T-helper 2 cell treated with Interferon-gamma antibody and Interleukin-4, amounts not matched to agents 5 μg/mL and 100 μg/mL, for 36 hours (primary cell): ENCODE measurements at places on chromosomes 16 and 17.
A peak's percentile ranks its signal among the peaks of the same experiment; 100 is the strongest.

DNA sequence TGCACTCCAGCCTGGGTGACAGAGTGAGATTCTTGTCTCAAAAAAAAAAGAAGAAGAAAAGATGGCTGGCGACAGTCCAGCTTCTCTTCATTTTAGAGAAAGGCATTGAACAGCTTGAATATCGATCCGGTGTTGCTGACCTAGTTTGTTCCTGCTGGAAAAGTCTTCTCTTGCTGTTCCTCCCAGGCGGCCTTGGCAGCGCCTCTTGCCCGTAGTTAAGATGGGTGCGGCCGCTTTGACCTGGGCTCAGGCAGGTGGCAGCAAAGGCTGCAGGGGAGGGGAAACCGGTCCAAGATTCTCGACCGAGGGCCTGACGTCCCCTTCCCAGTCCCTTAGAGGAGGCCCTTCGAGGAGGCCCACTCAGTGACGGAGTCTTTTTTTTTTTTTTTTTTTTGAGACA lies 3.8 kb upstream of the ZNF764 start:
- no peak for DNase-seq

DNA sequence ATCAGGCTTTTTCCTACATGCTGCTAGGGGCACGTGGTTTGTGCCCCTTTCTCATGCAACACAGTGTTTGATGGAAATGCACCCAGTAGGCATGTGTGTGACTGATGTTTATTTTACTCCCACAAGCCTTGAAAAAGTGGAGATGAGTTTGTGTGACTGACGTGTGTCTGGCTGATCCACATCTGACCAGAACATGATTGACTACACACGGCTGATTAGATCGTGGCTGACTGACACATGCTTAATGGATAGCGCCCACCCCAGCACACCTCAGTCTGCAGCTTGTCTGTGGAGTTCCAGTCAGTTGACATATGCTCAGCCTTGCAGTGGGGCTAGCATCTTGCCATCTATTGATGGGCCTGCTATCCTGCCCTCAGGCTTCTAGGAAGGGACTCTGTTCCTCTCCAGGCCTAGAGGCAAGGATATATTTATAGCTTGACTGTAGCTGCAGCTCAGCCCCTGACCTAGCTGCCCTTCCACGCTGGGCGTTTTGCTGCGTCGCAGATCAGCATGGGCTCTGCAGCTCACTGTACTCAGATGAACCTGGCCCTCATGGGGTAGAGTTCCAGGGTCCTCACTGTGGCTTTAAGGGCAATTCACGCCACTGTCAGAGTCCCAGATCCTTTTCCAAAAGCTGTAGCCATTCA lies 112.3 kb downstream of the HS3ST2 start:
- DNase-seq = no peak

DNA sequence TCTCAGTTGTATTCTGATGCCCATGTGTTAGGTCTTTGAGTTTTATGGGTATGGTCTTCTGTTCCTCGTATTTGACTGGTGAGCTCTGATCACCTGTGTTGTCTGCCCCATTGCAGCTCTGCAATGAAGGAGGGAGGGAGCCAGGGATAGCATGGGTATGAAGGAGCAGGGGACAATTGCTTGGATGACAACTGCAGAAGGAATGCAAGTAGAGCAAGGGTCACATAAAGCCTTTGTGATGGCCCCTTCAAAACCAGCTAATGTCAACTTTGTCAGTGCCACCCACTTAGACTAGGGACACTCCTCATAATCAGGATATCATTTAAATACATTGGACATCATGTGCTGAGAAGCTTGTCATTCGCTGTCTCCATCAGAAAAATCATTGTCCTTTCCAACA lies 152.7 kb upstream of the MAF start:
- DNase-seq = no peak

- DNase-seq = no peak
Measured at GRCh38 chr17:75133001-75133400, 1.5 kb upstream of the NT5C start.

- DNase-seq = peak; percentile 76
Measured at GRCh38 chr16:4414187-4414917, 2.0 kb downstream of the CORO7 start.

DNA sequence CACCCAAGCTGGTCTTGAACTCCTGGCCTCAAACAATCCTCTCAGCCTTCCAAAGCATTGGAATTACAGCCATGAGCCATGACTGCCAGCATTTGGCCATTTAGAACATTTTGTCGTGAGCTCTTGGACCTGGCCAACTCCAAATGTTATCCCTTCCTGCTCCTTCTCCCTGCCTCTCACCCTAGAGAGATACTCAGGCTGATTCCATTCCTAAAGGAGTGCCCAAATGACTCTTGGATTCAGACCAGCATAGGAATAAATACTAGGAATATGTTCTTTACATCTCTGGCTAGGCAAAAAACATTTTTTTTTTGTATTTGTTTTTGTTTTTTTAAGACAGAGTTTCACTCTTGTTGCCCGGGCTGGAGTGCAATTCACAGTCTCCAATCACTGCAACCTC lies 15.5 kb downstream of the FZD2 start:
- no peak for DNase-seq

DNA sequence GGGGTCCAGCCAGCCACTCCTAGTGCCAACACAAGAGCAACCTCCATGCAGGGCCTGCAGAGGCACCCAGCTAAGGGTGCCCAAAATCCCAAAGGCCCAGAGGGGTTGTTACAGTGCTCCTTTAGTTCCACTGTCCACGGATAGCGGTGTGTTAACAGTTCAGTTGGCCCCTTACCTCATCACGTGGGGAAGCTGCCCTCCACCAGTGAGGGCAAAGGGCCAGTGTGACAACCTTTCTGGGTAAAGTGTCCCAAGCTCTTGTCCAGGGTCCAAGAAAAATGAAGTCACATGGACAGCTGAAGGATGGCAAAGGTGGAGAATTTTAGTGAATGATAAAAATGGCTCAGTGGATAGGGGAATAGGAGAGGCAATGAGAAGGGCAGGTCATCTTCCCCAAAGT lies 8.7 kb upstream of the MKS1 start:
- no peak for DNase-seq

- DNase-seq = no peak
Measured at GRCh38 chr17:10155371-10156076, 42.9 kb downstream of the GAS7 start.

- DNase-seq = no peak
Measured at GRCh38 chr16:1069154-1069553, 3.4 kb upstream of the SSTR5 start.

GRCh38 chr17:8797621-8798175 lies 1.5 kb downstream of the MFSD6L start:
- DNase-seq = no peak

GRCh38 chr16:68750193-68750695 lies 13.2 kb downstream of the CDH1 start:
- no peak for DNase-seq

DNA sequence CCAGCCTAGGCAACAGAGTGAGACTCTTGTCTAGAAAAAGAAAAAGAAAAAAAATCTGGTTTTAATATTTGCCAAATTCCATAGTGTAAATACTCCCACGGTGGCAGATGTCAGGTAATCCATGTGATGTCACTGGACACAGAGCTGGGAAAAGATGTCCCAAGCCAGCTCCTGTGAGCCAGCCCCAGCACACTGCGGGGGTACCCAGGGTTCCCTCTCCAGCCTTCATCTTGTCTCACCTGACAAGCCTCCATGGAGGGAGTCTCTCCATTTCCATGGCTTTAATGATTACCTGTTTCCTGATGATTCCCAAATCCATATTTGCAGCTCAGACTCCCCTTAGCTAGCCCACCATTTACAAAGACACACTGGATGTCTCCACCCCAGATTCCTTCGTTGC lies 4.6 kb downstream of the CD300LB start:
- no peak for DNase-seq

DNA sequence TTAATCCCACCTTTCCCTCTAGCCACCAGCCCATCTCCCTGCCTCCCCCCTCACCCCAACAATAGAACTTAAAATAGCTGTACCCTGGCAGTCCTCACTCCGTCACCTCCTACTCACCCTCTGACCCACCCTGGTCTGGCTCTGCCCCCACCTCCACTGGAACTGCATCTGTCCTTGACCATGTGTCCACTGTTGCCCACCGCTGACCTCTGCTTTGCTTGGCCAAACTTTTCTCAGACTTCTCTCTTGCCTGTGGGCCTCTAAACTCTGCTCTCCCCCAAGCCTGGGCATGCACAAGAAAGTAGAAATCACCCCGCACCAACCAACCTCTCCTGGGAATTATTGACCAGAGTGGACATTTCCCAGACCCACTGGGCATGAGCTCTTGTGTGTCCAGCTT lies 169.8 kb downstream of the WSCD1 start:
- no peak for DNase-seq
